ENCODE measurements at places on chromosomes 12 and 14.

- no peak for DNase-seq
Observed at GRCh38 chr14:102513899-102514772, 4.6 kb upstream of the ANKRD9 start.

DNA sequence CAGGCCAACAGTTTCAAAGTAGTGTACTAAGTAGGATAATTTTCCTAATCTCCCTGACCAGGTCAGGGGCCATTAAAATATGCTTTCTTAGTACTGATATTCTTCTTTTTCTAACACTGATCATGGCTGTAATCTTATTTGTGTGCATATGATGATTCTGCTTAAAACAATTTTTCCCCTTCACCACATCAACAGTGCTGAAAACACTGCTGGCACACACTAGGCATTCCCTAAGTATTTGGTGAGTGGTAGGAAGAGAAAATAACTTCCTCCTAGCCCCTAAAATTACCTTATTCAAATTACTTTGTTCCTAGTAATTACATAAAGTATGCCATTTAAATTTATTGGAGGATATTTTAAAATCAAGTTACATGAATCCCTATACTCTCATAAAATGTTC lies 49.9 kb upstream of the BBS10 start:
- no peak for DNase-seq

DNA sequence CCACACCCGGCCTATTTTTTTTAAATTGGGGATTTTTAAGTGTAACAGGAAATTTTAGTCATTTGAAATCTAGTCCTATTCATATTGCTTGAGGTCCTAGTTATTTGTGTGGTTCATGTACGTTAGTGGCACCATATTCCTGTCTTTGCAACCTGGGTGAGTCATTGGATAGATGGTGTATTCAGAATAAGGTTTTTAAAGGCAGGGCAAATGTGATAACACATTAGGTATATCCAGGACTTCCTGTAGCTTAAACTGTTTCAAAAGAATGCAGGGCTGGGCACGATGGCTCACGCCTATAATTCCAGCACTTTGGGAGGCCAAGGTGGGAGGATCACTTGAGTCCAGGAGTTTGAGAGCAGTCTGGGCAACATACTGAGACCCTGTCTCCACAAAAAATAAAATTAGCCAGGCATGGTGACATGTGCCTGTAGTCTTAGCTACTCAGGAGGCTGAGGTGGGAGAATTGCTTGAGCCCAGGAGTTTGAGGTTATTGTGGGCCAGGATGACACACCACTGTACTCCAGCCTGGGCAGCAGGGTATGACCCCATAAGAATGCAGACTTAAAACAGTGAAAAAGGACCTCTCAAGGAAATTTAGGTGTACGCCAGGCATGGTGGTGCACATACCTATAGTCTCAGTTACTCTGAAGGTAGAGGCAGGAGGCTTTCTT lies 8.1 kb downstream of the ATP6V0A2 start:
- DNase-seq: no peak

DNA sequence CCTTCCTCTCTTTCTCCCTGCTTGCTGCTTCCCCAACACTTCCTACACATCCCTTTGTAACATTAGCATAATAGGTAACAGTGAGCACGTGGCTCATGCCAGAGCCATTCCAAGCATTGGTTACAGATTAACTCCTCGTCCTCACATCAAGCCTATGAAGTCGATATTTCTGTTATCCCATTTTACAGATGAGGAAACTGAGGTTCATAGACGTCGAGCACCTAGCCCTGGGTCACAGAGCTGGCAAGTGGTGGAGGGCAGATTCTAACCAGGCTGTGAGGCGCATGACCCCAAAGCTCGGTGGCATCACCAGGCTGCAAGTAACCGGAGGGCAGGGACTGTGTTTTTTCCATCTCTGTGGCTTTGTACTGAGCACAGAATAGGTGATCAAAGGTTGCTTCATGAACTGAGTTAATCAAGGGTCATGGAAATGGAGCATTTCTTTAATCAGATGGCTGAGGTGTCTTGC lies 5.7 kb upstream of the SERPINA1 start:
- DNase-seq: no peak

GRCh38 chr14:81070511-81070910 lies 115.1 kb downstream of the TSHR start:
- no peak for DNase-seq

- DNase-seq: no peak
Observed at GRCh38 chr14:20632831-20633691, 8.4 kb downstream of the OR6S1 start.

DNA sequence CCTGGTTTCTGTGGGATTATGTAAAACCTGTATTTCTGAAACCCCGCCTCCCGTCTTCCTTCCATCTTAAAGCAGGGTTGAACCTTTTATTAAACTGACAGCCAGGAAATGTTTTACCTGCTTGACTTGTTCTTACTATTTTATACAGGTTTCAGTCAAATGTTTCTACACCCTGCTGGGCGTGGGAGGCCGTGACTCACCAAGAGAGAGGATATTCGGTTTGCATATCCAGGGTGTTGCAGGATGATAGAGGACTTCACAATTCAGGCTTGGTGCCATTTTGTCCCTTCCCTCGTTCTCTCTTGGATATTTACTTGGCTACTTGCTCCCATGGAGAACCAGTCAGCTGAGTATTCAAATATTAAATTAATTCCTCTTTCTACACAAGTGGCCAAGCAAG lies 69.7 kb downstream of the ARF6 start:
- no peak for DNase-seq

DNA sequence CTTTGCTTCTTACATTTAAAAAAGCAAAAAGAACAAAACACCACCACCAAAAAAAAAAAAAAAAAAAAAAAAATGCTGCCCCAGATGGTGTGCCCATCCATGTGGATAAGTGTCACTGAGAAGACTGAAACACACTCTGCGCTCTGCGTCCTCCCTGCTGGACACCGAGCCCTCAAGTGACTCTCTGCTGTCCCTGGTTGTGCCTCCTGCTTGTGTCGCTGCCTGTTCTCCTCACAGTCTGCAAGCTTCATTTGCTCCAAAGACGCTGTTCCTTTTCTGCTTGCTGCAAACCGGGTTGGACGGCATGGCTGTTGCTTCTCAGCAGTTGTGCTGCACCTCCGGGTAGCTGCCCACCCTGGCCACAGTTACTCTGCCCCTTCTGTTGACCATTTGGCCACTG lies 276.2 kb upstream of the ATP2B1 start:
- DNase-seq: no peak

DNA sequence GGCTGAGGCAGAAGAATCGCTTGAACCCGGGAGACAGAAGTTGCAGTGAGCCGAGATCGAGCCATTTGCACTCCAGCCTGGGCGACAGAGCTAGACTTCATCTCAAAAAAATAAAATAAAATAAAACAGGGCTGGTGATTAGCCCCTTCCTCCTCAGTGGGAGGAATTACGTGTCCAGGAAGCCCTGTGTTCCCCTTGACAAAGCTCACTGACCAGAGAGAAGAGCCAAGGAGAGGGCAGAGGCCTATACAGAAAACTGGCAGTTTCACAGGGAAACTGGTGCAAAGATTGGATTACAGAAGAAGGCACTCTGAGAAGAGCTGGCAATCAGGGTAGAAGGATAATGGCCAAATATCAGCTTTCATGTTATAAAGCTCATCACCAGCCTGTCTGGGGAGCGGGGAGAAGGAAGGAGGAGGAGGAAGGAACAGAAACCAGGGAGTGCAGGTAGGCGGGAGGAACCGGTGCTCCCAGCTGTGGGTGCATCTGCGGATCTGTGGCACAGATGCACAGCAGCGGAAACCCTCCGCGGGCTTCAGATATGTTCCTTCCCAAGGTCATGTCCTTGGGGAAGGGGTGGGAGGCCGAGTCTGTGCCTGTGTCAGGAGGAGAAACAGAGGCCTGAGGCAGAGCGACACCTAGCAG lies 6.7 kb downstream of the RAB15 start:
- DNase-seq: no peak

- no peak for DNase-seq
Observed at GRCh38 chr12:43758247-43758727, 303 bp downstream of the PUS7L start.

Data from iPS DF 19.7 (cell line).